ENCODE measurements at places on chromosomes 5 and 9.

GRCh38 chr9:133835262-133835901 is 97.2 kb upstream of the SARDH start:
- H3K4me1 ChIP-seq, result no peaks in the 10 kb centered on the region
- DNase-seq, result no peak
- H3K27me3 ChIP-seq, result peaks cover 23% of the 10 kb centered on the region
- H3K27ac ChIP-seq, result no peak overlapping the region

DNA sequence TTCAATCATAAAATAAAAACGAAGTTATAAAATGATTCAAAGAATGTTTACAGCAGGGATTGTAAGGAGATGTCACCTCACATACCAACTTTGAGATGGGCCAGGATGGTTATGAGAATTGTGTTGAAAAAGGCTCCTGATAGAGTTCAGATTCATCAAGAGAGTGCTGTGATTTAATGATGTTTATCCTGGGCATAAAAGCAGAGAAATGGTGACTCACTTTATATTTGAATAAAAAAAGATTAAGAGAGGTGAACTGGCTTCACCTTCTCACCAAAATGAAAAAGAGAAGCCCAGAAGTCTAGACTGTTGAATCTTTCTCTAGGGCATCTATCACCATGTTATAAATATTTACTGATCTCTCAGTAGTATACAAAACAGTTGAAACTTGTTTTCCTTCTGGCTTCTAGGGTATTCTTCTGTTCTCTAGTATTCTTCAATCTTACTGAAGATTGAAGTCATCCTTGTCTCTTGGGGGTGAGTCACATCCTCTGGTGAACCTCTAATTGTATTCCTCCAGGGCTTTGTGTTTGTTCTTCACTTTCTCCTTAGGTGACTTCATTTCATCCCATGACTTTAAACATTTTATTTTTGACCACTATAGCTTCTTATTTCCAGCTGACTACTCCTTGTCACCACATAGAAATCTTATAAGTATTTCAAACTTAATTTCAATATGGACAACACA is 1237.3 kb upstream of the C9orf72 start:
- H3K4me1 ChIP-seq, result no peaks in the 10 kb centered on the region
- DNase-seq, result no peak
- H3K36me3 ChIP-seq, result no peaks in the 10 kb centered on the region
- no peak overlapping the region for H3K4me3 ChIP-seq
- H3K27me3 ChIP-seq, result no peaks in the 10 kb centered on the region
- no peak overlapping the region for H3K27ac ChIP-seq

- H3K4me3 ChIP-seq, result no peak overlapping the region
- H3K27ac ChIP-seq, result no peak overlapping the region
- H3K27me3 ChIP-seq, result no peaks in the 10 kb centered on the region
- no peaks in the 10 kb centered on the region for H3K36me3 ChIP-seq
- H3K4me1 ChIP-seq, result peaks cover 15% of the 10 kb centered on the region
- no peak for DNase-seq
Observed at GRCh38 chr9:93248386-93249040, 64.6 kb downstream of the WNK2 start.

DNA sequence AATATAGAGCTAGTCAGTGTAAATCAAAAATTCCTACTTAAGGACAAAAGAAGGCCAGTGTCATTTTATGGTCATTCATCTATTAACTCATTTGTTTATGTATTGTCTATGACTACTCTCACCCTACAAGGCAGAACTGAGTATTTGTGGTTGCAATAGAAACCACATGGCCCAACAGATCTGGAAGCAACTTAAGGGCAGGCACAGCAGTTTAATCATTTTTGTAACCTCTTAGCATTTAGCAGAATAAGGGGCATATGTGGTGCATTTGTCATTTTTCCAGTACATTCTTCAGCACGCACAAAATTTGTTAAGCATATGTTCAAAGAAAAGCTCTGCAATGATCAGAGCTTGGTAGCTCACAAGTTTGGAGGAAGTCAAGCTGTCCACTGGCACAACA is 1.1 kb downstream of the FKBP15 start:
- peak; percentile 55 for DNase-seq
- peak overlapping the region; percentile 78 for H3K4me3 ChIP-seq
- peaks cover 30% of the 10 kb centered on the region for H3K4me1 ChIP-seq
- no peaks in the 10 kb centered on the region for H3K27me3 ChIP-seq
- H3K36me3 ChIP-seq, result no peaks in the 10 kb centered on the region

GRCh38 chr5:35163710-35164033 is 66.6 kb downstream of the PRLR start:
- no peaks in the 10 kb centered on the region for H3K36me3 ChIP-seq
- H3K4me3 ChIP-seq, result no peak overlapping the region
- no peaks in the 10 kb centered on the region for H3K4me1 ChIP-seq
- H3K27me3 ChIP-seq, result no peaks in the 10 kb centered on the region

DNA sequence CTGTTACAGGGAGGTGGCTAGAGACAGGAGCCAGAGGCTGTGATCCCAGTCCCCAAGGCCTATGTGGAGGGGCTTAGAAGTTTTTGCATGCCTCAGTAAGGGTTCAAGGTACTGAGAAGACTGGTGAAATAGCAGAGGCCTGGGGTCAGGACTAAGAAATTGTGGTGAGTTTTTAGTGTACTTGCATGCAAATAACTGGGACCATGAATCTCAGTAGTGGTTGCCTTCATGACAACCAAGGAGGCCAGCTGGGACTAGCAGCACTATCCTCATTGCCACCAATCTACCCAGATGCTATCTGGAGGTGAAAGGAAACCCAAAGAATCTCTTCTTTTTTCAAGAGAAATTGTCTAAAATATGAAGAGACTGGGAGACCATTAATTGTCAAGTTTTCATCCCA is 395.1 kb downstream of the CETN3 start:
- H3K27me3 ChIP-seq, result no peaks in the 10 kb centered on the region
- no peak overlapping the region for H3K4me3 ChIP-seq
- H3K4me1 ChIP-seq, result peaks cover 3% of the 10 kb centered on the region
- no peaks in the 10 kb centered on the region for H3K36me3 ChIP-seq
- peak; percentile 28 for DNase-seq

GRCh38 chr9:134391319-134392231 is 65.3 kb downstream of the RXRA start:
- H3K27ac ChIP-seq, result peak overlapping the region; percentile 75
- no peaks in the 10 kb centered on the region for H3K36me3 ChIP-seq
- peaks cover 15% of the 10 kb centered on the region for H3K4me1 ChIP-seq
- no peaks in the 10 kb centered on the region for H3K27me3 ChIP-seq

- DNase-seq, result no peak
- no peaks in the 10 kb centered on the region for H3K27me3 ChIP-seq
- H3K27ac ChIP-seq, result no peak overlapping the region
- H3K4me1 ChIP-seq, result peaks cover 6% of the 10 kb centered on the region
Observed at GRCh38 chr5:153565822-153566221, 75.4 kb downstream of the GRIA1 start.

GRCh38 chr5:60437308-60437707 is 262.7 kb downstream of the DEPDC1B start:
- H3K36me3 ChIP-seq, result no peaks in the 10 kb centered on the region
- H3K27ac ChIP-seq, result no peak overlapping the region
- H3K4me1 ChIP-seq, result peaks cover 15% of the 10 kb centered on the region
- no peaks in the 10 kb centered on the region for H3K27me3 ChIP-seq
- DNase-seq, result peak; percentile 34

GRCh38 chr9:96031916-96032534 is 156.5 kb downstream of the ERCC6L2 start:
- H3K27me3 ChIP-seq, result no peaks in the 10 kb centered on the region
- no peaks in the 10 kb centered on the region for H3K36me3 ChIP-seq
- no peak overlapping the region for H3K4me3 ChIP-seq
- no peaks in the 10 kb centered on the region for H3K4me1 ChIP-seq

GRCh38 chr9:99635032-99635431 is 186.7 kb upstream of the NR4A3 start:
- no peak for DNase-seq
- no peaks in the 10 kb centered on the region for H3K4me1 ChIP-seq
- H3K27ac ChIP-seq, result no peak overlapping the region
- no peaks in the 10 kb centered on the region for H3K36me3 ChIP-seq
- H3K4me3 ChIP-seq, result no peak overlapping the region
- H3K27me3 ChIP-seq, result no peaks in the 10 kb centered on the region

All from MM.1S (cell line).